ENCODE measurements at places on chromosomes 2 and 18.

DNA sequence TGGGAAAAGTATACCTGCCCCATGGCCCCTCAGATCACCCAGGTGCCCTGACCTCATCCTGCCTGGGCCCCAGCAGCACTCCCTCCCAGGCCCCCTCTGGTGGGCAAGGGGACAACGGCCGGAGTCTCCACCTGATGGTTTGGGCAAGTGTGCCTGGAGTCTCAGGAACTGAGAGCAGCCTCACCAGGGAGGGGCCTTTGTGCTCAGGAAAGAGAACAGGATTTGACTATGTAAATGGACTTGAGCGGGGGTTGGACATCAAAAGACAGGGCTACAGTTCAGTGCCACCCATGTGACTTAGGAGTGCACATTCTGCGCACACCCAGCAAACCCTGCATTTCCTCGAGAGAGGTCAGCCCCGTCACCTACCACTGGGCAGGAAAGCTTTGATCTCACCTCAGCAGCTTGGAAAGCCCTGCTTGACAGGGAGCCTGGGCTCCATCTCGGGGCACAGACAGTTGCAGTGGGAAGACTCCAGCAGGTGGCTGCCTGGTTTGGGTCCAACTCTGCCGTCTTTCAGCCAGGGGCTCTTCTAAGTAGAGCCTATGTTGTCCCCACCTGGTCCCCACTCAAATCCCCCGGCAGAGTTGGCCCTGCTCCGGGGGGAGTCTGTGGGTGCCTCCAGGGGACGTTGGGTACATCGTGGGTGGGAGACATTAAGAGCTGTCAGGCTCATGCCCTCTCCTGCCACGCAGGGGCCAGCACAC lies 3.3 kb downstream of the INPP5D start:
- no peak for DNase-seq

DNA sequence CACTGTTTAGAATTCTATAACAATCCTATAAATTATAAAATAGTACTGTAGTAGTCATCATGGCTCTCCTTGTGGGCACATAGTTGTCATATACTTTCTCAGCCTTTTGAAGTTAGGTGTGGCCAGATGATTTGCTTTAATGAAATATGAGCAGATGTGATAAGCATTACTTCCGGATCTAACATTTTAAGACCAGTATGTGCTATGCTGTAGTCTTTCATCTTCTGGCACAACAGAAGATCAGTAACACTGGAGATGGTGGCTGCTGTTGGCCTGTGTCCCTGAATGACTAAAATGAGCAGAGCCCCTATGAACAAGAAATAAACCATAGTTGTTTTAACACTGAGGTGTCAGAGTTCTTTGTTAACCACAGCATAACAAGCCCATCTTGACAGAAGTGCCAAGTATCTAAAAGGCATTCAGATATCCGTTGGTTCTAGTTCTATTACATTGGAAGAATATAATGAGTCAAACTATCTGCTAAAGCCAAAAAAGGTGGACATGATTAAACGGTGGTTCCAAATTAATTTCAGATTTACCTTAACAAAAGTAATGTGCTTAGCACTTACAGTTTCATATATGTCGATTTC lies 6.3 kb downstream of the MEX3C start:
- no peak for DNase-seq

- DNase-seq = no peak
These were observed 140.4 kb downstream of the MYO1B start for GRCh38 chr2:191385416-191386160.

- DNase-seq = no peak
These were observed 42.0 kb upstream of the CCDC150 start for GRCh38 chr2:196597531-196597930.

GRCh38 chr2:179824961-179825360 lies 36.5 kb downstream of the ZNF385B start:
- DNase-seq = no peak

DNA sequence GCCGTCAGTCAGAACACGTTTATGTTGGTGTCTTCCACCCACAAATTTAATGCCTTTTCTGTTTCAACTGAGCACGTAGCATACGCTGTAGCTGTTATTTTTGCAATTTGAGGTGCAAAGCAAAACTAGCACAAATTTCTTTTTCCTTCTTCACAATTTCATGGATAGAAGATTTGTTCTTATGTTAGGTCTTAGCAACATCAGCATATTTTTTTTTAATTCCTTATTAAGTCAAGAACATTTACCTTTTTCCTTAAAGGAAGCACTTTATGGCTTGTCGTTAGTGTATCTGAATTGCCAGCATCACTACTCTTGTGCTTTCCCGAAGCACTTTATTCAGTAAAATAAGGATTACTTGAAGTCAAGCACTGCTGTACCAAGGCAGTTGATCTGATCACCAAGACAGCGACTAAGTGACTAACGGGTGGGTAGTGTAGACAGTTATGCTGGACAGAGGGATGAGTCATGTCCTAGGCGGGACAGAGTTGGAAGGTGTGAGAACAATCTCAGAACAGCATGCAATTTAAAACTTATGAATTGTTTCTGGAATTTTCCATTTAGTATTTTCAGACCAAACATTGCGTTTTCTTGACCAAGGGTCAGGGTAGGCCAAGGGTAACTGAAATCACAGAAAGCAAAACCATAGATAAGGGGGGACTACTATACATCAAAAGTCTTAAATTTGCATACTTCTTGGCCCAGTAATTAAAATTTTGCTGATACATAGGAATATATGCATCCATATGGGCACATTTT lies 13.3 kb downstream of the BABAM2 start:
- DNase-seq = no peak

DNA sequence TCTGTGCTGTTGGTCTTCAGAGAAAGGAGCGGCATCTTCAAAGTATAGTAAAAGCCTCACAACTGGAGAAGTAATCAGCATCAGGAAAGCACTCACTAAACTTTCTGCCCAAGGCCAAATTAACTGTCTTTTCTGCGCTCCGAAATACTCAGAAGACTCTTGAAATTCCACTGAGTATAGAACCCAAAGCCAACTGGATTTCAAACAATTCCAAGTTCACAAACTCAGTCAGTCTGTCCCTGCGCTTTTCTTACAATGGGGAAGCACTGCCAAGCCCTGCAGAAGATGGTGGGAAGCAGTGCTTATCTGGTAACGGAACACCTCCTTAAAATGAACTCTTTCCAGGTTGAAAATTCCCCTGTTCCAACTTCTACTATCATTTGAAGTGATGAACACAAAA lies 193.5 kb downstream of the NCKAP5 start:
- DNase-seq = no peak

DNA sequence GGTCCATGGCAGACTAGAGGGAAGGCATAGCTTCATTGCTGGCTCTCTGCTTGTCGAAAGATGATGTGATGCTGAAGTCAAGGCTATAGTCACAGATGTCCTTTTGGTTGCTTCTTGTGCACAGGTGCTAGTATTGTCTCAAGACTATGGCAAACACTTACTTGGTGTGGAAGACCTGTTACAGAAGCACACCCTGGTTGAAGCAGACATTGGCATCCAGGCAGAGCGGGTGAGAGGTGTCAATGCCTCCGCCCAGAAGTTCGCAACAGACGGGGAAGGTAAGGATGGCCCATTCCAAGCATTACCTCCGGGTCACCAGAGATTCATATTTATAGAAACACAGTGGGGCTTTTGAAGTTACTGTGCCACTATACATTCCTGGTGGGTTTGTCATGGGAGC lies 95.5 kb upstream of the EML6 start:
- DNase-seq = no peak

DNA sequence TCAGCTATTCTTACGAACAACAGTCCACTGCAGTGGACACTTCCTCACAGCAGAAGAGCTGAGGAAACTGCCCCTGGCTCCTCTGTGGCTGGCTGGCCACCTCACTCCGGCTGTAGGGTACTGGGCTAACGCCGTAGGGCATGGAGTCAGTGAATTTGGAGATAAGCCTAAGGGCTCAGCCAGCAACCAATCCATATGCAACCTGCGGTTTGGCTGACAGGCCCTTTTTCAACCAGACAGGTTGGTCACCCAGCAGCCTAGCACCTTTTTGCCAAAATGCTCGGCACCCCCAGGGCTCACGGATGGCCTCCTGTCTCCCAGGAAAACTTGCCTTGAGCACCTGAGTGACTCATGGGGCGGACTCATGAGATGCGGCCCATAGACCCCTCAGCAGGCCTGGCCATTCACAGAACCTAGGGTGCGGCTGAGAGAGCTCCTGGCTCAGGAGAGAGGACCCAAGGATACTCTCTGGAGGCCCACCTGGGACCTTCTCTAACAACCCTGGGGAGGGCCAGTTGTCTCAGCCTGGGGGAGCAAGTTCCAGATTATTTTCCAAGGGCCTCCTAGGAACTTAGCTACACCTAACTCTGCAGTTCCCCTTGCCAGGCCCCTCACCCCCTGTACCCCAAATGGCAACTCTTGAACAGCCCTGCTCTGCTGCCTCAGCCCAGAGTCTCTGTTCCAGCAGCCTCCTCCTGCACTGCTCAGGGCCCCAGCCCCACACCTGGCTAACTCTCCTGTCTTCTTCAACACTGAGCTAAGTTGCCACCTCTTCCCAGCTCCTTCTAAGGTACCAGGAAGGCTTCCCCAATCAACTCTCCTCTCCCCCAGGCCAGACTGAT lies 252.1 kb downstream of the CYP26B1 start:
- DNase-seq = no peak

GRCh38 chr2:210112871-210113270 lies 58.3 kb downstream of the KANSL1L start:
- DNase-seq = no peak

DNA sequence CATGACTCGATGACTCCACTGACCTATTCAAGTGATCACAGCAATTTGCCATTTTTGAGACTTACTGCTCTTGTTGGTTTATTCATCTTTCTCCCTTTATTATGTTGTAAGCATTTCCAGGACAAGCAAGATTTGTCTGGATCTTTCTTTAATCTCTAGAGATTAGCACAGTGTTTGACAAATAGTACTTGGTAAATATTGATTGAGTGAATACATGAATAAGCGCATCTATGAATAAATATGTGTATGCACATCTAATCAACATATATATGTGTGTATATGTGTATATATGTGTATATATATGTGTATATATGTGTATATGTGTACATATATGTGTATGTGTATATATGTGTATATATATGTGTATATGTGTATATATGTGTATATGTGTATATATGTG lies 7.3 kb downstream of the TMX3 start:
- DNase-seq = no peak

GRCh38 chr2:188016917-188017316 lies 274.8 kb upstream of the GULP1 start:
- no peak for DNase-seq

DNA sequence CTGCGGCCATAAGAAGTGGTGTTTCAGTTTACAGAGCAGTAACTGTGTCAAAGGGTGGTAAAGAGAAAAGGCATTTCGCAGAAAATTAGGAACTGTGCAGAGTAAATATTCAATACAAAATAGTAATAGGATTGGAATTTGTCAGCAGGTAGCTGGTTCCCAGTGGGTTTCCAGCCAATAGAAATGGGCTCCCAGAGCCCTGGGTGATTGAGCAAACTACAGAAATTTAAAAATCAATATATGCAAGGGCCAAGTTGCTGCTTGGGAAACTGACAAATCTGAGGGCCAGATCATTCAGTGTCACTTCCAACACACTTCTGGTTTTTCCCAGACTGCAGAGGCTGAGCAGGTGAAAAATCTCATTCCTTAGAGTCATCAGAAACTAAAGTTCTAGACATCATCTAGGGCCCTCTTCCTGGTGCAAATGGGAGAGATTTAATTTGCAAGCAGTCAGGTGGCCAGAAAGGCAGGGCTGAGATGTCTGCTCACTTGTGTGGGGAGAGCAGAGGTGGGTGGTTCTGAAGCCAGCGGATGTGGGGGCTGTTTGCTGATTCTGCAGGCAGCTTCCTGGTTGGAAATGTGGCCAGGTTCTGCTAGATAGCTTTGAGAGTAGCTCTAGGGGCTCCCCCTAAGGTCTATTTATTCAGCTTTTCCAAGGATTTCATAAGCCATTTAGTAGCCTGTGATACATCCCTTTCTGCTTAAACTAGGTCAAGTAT lies 182.4 kb downstream of the NCK2 start:
- no peak for DNase-seq

DNA sequence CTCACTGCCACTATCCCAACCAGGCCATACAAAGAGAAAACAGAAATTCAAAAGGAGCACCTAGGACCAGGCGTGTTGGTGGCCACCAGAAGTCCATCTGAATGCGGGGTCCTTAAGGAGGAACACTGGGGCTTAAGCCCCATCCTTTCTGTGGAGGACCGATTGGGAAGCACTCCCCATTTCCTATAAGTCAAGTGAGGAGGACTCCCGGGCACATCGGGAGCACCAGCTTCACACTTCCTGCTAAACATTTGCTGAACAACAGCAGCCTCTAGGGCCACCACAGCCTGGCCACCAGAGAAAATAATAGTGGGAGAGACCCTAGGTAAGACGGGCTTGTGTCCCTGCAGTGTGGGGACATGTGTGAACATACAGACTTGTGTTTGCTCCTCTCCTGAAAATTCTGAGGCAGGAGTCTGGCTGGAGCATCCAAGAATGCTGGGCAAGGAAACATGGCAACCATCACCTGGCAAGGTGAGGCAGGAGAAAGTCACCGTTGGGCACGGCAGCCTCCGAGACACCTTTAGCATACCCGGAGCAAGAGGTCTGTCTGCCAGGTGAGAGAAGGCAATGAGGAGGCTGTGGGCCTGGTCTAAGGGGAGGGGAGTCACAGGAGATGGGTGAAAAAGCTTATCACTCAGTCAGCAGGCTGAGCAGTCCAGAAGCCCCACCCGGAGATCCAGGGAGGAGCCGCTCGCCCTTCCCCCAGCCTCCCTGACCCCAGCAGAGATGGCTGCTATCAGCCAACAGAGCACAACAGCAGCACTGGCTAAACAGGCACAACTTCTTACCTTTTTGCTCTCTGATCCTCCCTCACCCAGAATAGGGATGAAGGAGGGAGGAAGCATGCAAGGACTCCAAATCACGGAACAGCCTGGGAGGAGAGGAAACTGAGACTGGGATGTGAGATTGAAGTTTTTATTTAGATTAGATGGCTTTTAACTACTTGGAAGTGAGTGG lies 282.3 kb downstream of the EIPR1 start:
- DNase-seq = no peak

- no peak for DNase-seq
These were observed 88.2 kb downstream of the NCOA1 start for GRCh38 chr2:24579053-24579803.

DNA sequence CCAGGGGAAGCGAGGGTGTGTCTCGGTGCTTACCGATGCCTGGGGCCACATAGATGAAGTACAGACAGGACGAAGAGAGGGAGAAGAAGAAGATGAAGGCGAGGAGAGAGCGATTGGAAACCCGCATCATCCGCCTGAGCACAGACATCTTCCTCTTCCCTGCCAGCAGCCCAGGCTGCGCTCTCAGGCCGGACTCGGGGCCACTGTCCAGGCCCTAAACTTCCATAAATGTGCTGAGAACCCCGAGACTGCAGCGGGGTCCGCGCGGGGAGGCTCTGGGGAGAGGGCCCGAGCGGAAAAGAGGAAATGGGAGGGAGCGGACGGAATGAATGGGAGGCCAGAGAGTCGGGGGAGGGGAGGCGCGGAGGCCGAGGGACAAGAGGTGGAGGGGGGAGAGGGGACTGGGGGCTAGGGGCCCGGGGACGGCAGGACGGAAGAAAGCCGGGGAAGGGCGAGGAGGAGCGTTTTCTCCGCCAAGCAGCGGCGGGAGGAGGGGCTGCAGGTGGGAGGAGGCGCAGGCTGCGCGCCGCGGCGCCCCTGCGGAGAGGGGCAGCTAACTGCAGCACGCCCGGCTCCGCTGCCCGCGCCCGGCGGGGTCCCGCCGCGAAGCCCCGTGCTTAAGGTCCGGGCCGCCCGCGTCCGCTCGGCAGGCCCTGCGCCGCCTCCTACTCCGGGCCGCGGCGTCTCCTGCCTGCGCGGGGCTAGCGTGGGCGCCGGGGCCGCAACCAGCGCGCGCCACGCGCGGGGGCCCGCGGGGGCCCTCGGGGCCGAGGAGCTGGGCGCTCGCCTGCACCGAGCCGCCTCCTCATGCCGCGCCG lies at the start of gene B4GALT6:
TSS of gene B4GALT6 (minus strand) at position 303 of the 818 bp plus-strand sequence. CDS start at position 148, 155 bp downstream.
- DNase-seq = no peak

All from T1000 (cell line).